Activated T-cell treated with anti-CD3 and anti-CD28 coated beads for 24 hours (primary cell): ENCODE measurements at places on chromosomes 12 and 14.

- no peak for DNase-seq
Measured at GRCh38 chr12:19529951-19530636, 90.8 kb downstream of the AEBP2 start.

- no peak for DNase-seq
Measured at GRCh38 chr12:58844161-58844560, 76.1 kb downstream of the LRIG3 start.

DNA sequence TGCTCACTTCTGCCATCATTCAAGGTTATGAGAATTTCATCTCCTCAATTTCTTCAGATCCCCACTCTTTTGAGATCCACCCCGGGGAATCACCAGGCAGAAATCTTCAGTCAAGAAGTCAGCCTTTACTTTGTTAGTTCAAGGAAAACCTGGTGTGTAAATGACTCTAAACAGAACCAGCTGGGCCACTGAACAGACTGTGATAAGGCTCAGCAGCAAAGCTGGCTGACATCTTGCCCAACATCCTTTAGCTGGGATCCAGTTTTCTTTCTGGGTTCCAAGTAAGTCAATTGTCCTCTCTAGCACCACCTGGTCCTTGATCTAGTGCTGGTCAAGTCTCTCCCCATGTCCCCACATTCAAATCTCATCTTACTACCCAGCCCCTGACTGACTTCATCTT lies 11.6 kb downstream of the CLMN start:
- DNase-seq: no peak

DNA sequence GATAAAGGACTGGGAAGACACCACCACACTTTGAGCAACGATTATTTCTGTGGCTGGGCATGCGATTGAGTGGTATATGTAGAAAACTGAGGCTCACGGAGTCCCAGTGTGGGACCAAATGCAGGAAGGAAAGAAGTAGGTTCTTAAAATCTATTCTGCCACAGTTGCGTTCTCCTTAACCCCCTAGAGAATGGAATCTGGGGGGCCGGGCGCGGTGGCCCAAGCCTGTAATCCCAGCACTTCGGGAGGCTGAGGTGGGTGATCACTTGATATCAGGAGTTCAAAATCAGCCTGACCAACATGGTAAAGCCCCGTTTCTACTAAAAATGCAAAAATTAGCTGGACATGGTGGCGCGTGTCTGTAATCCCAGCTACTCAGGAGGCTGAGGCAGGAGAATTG lies 29.9 kb upstream of the CORO1C start:
- no peak for DNase-seq

GRCh38 chr14:95498622-95499353 lies 17.7 kb downstream of the SYNE3 start:
- no peak for DNase-seq

DNA sequence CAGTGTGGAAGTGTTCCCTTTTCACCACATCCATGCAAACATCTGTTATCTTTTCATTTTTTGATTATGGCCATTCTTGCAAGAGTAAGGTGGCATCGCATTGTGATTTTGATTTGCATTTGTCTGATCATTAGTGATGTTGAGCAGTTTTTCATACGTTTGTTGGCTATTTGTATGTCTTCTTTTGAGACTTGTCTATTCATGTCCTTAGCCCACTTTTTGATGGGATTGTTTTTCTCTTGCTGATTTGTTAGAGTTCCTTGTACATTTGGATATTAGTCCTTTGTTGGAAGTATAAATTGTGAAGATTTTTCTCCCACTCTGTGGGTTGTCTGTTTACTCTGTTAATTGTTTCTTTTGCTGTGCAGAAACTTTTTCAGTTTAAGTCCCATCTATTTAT lies 244.5 kb upstream of the PRICKLE1 start:
- no peak for DNase-seq

GRCh38 chr12:20631711-20632110 lies 63.4 kb upstream of the SLCO1C1 start:
- no peak for DNase-seq

- DNase-seq: no peak
Measured at GRCh38 chr12:38614171-38614570, 291.2 kb downstream of the CPNE8 start.

DNA sequence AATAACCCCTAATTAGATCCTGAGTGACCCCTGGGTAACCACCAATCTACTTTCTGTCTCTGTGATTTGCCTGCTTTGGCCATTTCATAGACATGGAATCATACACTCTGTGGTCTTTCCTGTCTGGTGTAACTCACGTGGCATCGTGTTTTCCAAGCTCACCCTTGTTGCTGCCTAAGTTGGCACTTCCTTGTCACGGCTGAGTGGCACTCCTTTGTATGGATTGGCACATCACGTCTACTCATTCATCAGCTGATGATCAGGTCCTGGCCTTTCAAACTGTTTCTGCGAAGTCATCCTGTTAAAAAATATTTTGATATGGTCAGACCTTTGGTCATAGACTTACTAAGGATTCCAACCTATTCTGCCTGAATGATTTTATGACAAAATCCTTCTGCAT lies 87.7 kb downstream of the GLT1D1 start:
- no peak for DNase-seq

GRCh38 chr14:60206837-60207533 lies 41.8 kb upstream of the DHRS7 start:
- no peak for DNase-seq

DNA sequence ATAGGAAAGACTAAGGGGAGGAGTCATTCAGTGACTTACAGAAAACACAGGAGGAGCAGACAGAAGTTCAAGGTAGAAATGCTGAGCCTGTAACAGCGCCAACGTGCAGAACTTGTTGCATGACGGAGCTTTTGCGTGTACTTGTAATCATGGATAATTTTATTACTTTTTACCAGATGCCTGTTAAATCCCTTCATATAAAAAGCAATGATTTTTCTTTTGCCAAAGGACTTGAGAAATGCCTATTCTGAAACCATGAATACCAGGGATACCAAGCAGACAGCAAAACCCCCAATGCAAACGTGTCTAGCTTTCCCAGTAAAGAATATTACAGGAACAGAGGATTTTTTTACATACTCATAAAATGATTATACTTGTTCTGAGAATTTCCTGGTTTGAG lies 163.6 kb upstream of the GSC start:
- no peak for DNase-seq

- DNase-seq: no peak
Measured at GRCh38 chr12:23666866-23667265, 282.6 kb downstream of the SOX5 start.

DNA sequence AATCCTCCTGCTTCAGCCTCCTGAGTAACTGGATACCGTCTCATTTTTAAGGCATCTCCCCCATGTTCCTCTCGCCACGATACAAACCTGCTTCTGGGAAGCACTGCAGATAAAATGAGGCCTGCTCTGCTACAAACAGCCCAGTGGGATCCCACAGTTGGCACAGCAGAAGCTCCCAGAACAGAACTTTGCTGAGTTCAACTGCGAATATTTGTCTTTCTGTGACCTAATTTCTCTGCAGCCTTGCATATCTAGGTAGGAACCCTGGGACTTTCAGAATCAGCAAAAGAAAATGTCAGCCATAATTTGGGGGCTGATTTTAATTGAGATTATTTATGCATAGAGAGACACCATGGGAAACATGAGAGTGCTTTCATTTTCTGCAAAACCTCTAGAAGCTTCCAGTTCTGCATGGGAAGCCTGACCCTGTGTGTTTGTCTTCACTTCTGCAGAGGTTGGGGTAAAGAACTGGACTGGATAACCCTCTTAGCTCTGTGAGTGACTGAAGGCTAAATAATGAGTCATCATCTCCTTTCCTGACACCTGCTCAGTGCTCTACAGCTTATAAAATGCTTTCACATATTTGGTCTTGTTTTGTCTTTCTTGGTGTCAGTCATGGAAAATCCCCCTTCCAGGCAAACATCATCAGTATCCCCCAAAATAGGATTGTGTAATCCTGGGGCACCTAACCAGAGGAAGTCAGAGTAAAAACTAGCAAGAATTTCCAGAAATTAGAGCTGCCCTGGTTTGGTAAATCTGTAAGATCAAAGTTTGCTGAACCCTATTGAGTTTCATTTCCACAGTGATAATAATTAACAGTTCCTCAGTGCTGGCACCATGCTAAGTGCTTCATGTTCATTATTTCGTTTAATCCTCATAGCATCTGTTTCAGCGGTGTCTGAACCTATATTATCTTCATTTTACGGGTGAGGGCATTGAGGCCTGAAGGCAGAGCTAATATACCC lies 185.8 kb downstream of the SLC15A4 start:
- DNase-seq: no peak

GRCh38 chr14:73591690-73592449 lies at the start of gene ACOT4:
Gene ACOT4, plus strand, starts transcription at chr14:73591873. Its CDS starts 87 bp downstream, at chr14:73591960.
- DNase-seq: peak; percentile 39

DNA sequence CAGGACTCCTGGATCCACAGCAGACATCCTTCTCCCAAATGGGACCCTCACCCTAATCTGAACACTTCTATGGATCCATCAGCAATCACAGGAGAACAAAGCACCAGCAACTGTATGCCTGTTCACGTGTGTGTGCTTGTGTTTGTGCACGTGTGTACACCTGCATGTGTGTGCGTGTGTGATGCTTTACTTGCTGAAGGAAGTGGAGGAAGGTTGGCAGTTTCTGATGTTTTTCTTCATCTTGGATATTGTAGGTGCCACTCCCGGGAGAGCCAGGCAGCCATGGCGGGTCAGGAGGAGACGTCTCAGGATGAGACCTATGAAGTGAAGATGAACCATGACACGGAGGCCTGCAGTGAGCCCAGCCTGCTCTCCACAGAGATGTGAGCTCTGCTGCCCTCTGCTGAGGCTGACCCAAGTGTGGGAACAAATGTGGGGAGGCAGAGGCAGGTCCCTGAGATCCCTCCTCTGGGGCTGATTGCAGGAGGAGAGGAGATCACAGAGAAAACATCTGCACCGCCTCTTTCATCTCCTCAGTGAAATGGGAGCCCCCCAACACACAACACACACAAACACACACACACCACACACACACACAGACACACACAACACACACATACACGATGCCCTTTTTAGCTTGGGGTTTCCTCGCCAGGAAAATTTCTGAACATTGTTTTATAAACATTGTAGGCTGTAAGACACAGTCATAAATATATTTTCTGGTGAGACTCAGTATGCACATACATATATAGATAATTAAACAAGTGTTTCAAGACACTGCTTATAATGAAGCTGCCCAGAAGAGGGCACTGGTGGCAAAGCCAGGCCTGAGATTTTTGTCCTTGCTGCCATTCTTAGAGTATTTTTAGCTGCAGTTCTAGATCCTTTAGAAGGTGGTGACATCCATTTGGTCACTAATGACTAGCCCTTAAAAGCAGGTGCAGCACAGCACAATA lies 112.2 kb upstream of the FKBP4 start:
- DNase-seq: no peak
